ENCODE measurements at places on chromosomes 6 and 20.
A peak's percentile ranks its signal among the peaks of the same experiment; 100 is the strongest.

DNA sequence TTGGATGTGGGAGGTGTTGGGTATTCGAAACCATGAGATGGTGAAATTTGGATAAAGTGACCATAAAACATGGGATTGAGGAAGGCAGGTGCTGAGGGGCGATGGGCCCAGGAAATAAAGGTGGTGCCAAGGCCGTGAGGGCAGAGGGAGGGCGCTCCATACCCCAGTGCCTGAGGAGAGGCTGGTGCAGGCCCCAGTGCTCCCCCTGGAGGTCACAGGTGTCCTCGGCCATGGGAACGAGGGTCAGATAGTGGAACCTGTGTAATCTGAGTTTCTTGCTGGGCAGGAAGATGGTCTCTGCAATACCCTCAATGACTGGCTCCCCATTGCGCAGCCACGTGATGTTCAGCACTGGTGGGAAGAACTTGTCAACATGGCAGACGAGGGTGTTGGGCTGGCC lies 16.2 kb downstream of the HLA-DPB1 start:
- no peak for DNase-seq

- no peak for DNase-seq
Observed at GRCh38 chr6:160978141-160978901, 13.2 kb upstream of the MAP3K4 start.

- no peak for DNase-seq
Observed at GRCh38 chr6:83169106-83169505, 24.0 kb downstream of the PGM3 start.

GRCh38 chr20:3042625-3043024 lies 797 bp upstream of the GNRH2 start:
- DNase-seq, result no peak

DNA sequence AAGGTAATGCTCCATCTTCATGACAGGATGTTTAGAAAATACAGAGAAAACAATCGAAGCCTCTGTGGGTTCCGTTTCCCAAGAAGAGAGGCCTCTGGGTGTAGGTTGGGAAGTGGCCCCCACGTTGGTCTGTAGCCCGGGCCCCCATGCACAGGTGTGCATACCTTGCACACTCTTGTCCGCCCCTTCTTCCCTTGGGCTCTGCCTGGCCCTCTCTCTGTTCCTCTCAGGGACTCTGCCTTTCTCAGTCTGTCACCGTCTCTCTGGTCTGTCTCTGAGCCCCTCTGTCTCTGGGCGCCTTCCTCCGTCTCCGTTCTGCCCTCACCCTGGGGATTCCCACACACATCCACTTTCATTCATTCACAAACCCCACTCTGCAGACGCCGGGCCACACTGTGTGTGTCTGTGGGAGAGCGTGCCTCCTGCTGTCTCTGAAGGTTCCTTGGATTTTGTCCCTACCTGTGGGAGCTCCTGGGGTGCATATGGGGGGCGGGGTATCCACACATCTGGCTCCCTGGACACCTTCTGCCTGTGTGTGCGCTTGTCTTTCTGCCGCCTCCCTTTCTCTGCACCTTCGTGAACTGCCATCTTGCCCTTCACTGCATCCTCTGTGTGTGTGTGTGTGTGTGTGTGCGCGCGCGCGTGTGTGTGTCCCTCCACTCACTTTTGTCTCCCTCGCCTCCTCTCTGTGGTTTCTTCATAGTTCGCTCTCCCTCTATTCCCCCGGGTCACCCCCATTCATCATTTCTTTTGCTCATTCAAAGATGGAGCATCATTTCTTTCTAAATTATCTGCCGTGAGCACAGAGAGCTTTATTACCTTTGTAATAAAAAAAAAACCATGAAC lies 75.3 kb downstream of the SRC start:
- peak; percentile 71 for DNase-seq

GRCh38 chr20:1622450-1622849 lies 2.6 kb upstream of the SIRPB1 start:
- no peak for DNase-seq

DNA sequence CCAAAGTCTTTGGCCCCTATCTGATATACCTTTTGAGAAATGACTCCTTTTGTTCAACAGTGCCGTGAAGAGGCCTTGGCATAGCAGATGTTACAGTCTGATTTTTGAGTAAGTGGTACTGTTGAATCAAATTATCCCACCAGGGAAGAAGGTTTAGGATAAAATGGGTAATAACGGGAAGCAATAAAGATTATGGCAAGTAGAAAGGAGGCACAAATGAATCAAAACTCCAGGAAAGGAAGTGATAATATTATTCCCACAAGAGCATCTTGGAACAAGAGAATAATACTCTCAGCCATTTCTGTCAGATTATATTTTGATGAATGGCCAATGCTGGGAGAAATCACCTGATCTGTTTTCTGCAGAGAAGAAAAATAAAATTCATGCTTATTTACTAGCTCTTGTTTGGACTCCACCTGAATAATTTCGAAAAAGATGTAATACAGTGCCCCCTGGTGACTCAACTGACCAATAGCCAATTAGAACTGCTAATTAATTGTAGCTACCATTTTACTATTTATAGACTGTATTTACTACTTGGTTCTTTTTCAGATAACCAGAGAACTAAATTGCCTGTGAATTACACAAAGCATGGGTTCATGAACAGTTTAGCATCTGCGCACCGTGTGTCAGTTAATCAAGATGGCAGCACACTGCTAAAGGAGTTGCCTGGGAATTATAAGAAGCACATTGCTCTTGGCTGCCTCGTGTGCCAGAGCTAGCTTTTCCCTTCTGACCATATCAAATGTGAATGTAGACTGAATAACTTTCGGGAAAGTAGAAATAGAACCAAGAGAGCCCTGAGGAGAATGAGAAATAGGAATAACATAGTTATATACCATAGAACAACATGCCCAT lies 78.5 kb upstream of the TRDN start:
- DNase-seq, result no peak

DNA sequence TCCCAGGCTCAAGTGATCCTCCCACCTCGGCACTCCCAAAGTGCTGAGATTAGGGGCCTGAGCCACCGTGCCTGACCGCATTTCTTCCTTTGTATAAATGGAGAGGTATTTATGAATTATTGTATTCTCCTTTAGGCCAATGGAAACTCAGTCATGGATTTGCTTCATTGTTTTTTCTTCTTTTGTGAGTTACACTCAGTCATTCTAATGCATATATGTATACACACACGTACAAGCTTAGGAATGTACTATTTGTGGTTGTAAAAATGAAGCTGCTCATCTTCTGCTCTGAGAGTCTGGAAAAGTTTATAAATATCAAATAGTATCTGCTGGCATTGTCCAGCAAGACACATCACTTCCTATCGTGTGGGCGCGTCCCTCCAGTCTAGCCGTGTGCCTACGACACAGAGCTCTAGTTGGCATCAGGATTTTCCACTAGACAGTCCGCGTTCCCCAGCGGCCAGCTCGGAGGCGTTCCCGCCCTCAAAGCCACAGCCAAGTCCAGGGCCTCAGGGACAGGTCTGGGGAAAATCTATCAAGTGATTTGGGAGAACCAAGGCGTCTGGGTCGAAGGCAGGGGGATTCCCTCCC lies 215.2 kb downstream of the NFATC2 start:
- DNase-seq, result no peak

- DNase-seq, result peak; percentile 88
Observed at GRCh38 chr20:63565699-63566335, 8.2 kb downstream of the HELZ2 start.

DNA sequence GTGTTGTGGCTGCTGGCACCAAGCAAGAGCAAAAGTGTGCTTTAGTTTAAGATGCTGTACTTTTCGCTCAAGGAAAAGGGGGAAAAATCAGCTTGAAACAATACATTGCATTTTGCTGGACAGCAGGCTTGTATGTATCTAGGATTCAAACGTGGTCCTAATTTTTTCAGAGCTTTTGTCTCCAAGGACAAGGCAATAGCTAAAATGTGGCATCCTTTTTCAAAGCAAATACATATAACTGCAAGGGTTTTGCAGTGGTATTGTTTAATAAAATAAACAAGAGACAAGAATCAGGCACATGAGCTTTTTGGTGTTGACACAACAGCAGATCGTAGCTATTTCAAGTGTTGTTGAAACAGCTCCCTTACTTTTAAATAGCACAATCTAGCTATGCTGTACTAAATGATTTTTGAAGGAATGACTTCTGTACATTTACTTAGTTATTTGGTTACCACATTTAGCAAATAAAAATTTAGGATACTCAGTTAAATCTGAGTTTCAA lies 137.0 kb upstream of the HEY2 start:
- no peak for DNase-seq

GRCh38 chr6:89134723-89135122 lies 11.1 kb upstream of the PM20D2 start:
- DNase-seq, result no peak

DNA sequence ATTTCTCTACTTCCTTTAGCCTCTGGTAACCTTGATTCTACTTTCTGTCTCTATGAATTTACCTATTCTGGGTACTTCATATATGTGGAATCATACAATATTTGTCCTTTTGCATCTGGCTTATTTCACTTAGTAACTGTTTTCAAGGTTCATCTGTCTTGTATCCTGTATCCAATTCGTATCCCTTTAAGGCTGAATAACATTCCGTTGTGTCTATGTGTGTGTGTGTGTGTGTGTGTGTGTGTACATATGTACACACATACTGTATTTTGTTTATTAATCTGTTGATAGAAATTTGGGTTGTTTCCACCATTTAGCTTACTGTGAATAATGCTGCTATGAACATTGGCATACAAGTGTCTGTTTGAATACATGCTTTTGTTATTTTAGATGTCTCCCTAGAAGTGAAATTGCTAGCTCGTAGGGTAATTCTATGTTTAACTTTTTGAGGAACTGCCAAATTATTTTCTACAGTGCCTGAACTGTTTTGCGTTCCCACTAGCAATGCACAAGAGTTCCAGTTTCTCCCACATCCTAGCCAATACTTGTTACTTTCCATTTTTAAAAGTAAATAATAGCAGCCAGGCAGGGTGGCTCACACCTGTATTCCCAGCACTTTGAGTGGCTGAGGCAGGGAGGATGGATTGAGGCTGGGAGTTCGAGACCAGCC lies 17.7 kb downstream of the SENP6 start:
- DNase-seq, result no peak

DNA sequence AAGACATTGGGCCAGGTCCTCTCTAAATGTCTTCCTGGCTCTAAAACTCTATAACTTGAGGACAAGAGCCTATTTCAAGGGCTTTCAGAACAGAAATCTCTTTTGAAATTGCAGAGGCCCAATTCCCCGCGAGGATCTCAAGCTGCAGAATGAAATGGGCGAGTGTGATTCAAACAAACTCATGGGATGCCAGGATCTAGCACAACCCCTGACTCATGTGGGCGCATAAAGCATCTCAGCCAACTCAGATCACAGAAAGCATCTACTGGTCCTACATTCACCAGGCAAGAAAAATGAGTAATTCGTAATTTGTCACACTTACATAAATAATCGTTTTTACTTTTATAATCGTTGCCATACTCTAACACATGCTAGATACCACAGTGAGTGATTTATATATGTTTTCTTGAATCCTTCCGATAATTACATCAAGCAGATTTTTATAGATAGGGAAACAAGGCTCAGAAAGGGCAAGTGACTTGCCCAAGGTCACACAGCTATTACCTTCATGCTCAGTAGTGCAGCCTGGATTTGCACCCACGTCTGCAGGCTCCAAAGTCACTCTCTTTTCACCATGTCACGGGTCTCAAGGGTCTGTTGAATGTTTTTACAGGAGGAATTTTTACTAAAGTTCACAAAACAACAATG lies 26.2 kb downstream of the FOXF2 start:
- peak; percentile 8 for DNase-seq

GRCh38 chr6:126433927-126434326 lies 94.0 kb downstream of the CENPW start:
- DNase-seq, result no peak

- DNase-seq, result peak; percentile 54
Observed at GRCh38 chr20:48238781-48239180, 453.5 kb upstream of the SULF2 start.

DNA sequence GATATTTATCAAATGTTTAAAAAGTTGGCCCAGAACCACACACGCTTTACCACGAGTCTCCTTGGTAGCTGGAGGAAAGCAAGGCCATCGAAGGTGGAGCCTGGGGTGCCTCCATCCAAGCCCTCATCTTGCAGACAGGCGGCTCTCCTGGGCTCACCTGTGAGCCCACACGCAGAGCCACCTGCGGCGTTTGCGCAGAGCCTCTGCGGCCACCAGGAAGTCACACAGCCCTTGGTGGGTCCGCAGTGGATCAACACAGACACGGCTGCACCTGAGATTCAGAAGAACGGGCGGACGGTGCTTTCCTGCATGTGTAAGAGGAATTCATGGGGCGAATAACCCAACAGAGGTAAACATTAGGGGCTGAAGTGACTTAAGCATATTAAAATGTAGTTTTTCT lies 24.5 kb upstream of the SMOC2 start:
- no peak for DNase-seq

DNA sequence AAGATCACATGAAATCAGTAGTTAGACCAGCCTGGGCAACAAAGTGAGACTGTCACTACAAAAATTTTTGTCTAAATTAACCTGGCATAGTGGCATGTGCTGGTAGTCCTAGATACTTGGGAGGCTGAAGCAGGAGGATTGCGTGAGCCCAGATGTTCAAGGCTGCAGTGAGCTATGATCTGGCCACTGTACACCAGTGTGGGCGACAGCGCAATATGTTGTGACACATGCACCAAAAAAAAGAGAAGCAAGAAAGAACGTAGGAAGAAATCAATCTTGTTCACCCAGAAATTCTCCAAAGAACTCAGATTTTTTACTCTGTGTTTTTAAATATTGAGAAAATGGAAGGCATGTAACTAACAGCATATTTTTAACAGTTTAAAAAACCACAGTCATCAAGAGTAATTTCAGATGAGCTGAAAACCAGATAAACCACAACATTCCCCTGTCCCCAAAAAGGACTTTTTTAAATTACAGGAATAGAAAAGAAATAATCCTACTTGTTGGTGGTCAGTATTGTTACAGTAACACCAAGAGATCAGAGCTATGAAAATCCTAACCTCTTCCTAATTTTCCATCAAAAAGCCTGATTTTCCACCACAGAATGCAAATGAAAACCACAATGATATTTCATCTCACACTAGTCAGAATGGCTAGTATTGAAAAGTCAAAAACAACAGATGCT lies 240.2 kb downstream of the KHDC1L start:
- DNase-seq, result no peak

DNA sequence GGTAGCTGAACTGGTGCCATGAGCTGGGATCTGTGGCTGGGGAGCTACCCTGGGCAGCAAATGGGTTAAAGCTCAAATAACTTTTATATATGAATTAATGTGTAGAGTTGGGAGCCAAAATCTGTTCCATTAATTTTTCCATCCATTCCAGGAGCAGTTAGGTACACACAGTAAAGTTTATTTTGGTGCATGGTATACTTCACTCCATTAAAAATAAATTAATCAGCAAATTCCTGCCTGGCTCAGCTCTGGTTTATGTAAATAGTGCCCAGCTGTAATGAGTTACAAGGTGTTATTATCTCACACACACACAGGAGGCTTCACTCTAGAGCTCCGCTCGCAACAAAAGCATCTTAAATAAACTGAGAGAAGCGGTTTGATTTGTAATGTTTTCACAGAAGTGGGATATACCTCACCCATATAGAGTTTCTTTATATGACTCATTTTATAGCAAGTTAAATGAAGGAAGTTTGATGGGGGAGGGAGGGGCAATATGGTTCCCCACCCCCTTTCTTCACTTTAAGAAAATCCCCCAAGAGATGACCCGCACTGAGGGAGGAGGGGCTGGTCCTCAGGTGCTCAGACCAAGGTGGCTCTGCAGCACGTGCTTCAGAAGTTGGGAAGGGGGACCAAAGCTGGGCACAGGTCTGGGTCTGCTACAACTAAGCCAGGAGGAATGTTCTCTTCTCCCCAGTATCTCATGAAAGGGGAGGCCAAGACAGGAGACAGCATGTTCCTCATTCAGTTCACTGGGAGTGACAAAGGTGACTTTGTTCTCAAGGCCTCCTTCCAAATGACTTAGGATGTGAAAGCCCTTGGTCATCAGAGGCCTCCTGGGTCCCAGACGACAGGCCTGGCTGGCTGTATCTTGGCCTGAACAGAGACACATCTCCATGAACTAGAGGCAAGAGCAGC lies 10.5 kb upstream of the FAM83C start:
- peak; percentile 79 for DNase-seq

Measured in RWPE2 (cell line).